A549 treated with ZK216348 at 1 μM for 4 hours (cell line): ENCODE measurements at places on chromosomes 4 and X. TPM values are rescaled to one million over a fixed set of nuclear protein-coding genes. Genes with fewer than 3 reads are reported as not detected.

AMTN gene
- not detected in 5 replicates for total RNA-seq

NDNF gene
- total RNA-seq, result not detected in 5 replicates

DCAF4L1 gene
- total RNA-seq, result 0.11 to 0.19 TPM (median 0.12 TPM) in 5 replicates

BANK1 gene
- 0.65 to 1.0 TPM (median 0.73 TPM) in 5 replicates for total RNA-seq

RASGEF1B gene
- total RNA-seq, result not detected in 5 replicates

SYN1 gene
- 0.11 to 0.58 TPM (median 0.19 TPM) in 5 replicates for total RNA-seq

EVC gene
- total RNA-seq, result 8.3 to 14.9 TPM (median 11.9 TPM) in 5 replicates

RGN gene
- total RNA-seq, result not detected in 5 replicates

AREG gene
- total RNA-seq, result 46.2 to 55.5 TPM (median 48.7 TPM) in 5 replicates

LRIT3 gene
- 0.06 to 0.13 TPM in 2 of 5 replicates, not detected in the others for total RNA-seq

SPANXB1 gene
- total RNA-seq, result 2.2 to 3.1 TPM (median 2.3 TPM) in 5 replicates

CXorf58 gene
- 0.14 to 0.24 TPM (median 0.18 TPM) in 5 replicates for total RNA-seq

EBP gene
- 111 to 149 TPM (median 144 TPM) in 5 replicates for total RNA-seq

WDR45 gene
- total RNA-seq, result 44.3 to 60.4 TPM (median 58.1 TPM) in 5 replicates

FHL1 gene
- 20.4 to 26.7 TPM (median 23.4 TPM) in 5 replicates for total RNA-seq

PLS3 gene
- 169 to 245 TPM (median 193 TPM) in 5 replicates for total RNA-seq

TCEAL9 gene
- 86.8 to 241 TPM (median 103 TPM) in 5 replicates for total RNA-seq

CCDC120 gene
- 2.1 to 4.9 TPM (median 3.8 TPM) in 5 replicates for total RNA-seq

SAGE1 gene
- total RNA-seq, result 0.05 TPM in 1 of 5 replicates, not detected in the others
